ENCODE measurements at places on chromosomes 16 and 17.

GRCh38 chr16:4370570-4371356, 885 bp upstream of the VASN start:
- no peak for DNase-seq

GRCh38 chr17:76106703-76107102, 3.1 kb upstream of the EXOC7 start:
- no peak for DNase-seq

DNA sequence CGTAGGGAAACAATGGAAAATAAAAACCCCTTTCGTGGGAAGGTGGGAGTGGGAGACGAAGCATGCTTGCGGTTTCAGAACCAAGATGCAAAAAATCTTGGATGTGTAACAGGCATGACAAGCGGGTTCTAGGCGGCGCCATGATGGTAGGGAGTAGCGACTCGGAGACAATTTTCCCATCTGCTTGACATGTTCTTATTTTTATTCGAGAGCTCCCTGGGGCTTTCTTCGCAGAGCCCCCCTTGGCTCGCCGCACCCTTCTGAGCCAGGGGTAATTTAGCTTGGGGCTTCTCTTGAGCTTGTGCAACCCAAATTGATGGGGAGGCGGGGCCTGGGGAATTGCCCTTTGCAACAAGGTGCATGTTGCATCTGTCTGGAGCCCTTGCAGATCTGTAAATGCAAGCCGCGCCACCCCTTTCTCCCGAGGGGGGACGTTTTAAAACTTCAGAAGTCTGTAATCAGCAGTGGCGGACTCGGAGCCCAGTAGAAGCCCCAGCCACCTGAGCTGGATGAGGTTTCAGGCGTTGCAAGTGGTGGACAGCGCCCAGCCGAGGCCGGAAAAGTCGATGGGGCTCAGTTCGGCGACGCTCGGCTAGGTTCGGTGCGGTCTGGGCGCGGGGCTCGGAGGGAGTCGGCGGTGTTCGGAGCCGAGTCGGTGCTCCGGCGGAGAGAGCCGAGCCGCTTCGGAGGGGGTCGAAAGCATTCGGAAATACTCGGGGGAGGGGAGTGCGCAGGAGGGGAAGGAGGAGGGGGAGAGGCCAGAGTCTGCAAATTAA, 2.9 kb downstream of the GNAO1 start:
- DNase-seq = peak; percentile 55

- DNase-seq = no peak
Observed at GRCh38 chr17:55699181-55699860, 23.3 kb downstream of the TMEM100 start.

GRCh38 chr16:72722552-72722951, 325.4 kb downstream of the ZFHX3 start:
- no peak for DNase-seq

GRCh38 chr17:1067282-1067956, 70.5 kb downstream of the TIMM22 start:
- no peak for DNase-seq

- no peak for DNase-seq
Observed at GRCh38 chr17:35817196-35817595, 7.9 kb downstream of the TAF15 start.

DNA sequence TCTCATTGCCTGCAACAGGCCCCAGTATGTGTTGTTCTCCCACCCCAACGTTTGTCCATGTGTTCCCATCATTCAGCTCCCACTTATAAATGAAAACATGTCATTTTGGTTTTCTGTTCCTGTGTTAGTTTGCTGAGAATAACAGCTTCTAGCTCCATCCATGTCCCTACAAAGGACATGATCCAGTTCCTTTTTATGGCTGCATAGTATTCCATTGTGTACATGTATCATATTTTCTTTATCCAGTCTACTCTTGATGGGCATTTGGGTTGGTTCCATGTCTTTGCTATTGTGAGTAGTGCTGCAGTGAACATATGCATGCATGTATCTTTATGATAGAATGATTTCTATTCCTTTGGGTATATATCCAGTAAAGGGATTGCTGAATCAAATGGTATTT, 10.8 kb upstream of the KRTAP9-2 start:
- DNase-seq = no peak

DNA sequence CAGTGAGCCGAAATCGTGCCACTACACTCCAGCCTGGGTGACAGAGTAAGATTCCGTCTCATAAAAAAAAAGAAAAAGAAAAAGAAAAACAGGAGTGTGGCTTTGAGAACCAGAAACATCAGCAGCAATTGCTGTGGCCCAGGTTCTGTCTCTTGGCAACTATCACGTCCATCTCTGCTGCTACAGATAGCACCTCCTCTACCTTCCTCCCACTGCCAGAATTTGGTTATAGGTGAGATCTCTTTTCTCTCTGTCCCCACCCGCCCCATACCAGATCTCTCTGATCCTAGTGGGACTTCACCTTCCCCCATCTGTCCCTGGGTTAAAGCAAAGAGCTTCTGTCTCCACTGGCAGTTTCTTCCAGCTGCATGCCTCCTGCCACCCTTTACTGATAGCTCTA, 3.1 kb downstream of the TLCD2 start:
- no peak for DNase-seq

- no peak for DNase-seq
Observed at GRCh38 chr16:20875355-20875650, 24.9 kb downstream of the DCUN1D3 start.

- DNase-seq = peak; percentile 54
Observed at GRCh38 chr17:48148854-48149786, 41.6 kb downstream of the SNX11 start.

DNA sequence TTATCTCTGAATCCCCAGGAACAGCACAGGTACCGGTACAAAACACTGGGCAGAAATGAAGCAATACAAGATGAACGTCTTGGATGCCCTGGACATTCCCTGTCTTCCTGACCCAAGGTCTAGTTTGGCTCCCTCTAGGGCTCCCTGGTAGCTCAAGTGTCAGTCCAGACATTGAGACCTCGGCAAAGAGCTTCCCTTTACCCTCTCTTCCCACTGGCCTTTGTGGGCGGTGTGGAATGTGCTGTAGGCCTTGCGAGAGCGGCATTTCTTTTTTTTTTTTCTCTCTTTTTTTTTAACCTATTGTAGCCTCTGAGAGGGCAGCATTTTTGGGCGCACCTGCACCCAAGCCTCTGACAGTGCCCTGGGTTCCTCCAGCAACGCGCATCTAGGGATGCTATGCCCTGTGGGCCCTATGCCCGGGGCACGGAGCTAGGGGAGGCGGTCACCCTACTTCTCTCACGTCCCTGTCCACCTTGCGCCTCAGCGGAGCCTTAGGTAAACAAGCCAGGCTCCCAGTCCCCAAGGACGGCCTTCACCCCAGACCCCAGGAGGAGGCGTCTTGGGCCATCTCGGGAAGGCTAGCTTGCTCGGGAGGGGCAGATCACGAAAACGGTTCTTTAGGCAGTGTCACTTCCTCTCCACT, 1.2 kb upstream of the NFATC3 start:
- no peak for DNase-seq

DNA sequence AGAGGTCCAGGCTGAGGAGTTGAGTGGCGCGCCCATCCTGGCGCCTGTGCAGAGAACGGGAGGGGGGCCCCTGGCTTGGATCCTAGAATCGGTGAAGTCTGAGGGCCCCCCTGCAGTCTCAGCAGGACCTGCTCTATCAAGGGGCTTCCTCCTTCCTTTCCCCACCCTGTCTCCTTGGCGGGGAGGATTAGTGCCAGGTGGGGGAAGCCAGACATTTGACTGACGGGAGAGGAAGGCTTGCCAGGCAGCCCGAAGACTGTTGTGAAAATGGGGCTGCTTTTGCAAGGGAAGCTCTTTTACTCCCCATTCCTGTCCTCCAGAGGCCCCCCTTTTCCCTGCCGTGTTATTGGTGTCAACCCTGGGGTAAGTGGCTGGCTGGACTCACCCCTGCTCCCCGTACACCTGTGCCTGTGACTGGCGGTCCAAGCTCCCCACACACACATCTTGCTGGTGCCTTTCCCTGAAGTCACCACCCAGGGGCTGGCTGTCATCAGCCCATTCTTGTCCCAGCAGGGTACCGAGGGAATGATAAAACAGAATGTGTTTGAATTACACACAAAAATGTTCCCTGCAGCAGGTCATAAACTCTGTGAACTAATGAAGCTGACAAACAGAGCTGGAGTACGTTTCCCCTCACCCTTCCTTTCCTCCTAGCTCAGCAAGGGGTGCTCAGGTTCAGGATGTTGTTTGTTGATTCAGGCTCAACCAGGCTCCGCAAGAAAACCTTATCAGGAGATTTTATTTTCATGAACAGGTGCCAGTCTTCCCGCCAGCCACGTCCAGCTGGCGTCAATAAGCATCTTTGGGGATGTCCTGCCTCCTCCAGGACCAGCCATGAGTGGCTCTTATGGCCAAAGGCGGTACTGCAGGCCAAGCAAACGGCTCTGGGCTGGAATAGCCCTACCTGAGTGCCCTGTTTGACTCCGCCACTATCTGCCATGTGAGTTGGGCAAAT, 4.4 kb upstream of the ARMC7 start:
- peak; percentile 70 for DNase-seq

DNA sequence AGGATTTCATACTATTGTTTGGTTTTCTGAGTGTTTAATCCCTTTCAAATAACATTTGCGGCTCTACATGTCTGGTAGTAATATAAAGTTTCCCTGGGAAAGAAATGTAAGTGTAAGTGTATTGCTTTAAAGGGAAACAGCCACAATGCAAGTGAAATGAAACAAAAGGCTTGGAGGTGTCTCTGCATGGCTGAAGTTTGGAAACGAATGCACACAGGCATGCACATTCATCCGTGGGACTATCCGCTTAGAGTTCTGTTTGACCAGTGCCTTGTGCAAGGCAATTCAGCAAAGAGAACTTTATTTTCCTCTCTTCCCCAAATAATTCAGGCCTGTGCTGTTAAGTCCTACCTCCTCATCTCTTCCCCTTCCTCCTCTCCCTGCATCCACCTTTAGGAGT, 56.1 kb upstream of the MRTFB start:
- no peak for DNase-seq
